ENCODE measurements at places on chromosomes 7 and 10. TPM values are rescaled to one million over a fixed set of nuclear protein-coding genes. Genes with fewer than 3 reads are reported as not detected.

DNA sequence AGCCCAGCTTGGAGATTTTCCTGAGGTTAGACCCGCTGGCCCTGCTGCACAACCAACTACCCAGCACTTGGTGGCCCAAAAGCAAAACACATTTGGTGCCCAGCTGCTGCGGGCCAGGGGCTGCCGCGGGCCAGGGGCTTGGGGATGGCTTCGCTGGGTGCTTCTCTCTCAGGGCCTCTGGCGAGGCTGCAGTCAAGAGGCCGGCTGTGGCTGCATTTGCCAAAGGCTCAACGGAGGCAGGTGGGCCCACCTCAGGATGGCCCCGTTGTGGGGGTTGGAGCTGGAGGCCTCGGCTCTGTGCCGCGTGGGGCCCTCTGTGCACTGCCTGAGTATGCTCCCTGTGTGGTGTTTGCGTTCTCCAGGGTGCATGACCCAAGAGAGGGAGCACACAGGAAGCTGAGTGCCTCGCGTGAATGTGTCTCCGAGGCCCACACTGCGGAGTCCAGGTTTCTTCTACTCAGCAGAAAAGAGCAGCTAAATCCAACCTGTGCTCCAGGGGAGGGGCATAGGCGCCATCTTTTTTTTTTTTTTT lies 17.5 kb upstream of the UBE3C start:
- H3K27ac ChIP-seq = no peak overlapping the region
- no peaks in the 10 kb centered on the region for H3K4me1 ChIP-seq
- no peaks in the 10 kb centered on the region for H3K27me3 ChIP-seq

- peaks cover 3% of the 10 kb centered on the region for H3K36me3 ChIP-seq
- H3K4me1 ChIP-seq = peaks cover 28% of the 10 kb centered on the region
- H3K4me3 ChIP-seq = no peak overlapping the region
- peak; percentile 75 for DNase-seq
Measured at GRCh38 chr7:30143748-30144251, 9.0 kb downstream of the MTURN start.

DNA sequence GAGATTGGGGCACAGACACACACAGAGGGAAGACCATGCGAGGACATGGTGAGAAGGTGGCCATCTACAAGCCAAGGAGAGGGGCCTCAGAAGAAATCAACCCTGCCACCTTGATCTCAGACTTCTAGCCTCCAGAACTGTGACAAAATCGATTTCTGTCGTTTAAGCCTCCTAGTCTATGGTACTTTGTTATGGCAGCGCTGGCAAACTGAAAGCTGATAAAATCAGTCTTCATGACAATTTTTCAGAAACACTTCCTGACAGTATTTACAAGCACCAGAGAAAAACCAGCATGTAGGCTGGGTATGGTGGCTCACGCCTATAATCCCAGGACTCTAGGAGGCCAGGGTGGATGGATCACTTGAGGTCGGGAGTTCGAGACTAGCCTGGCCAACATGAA lies 4.2 kb downstream of the PARP12 start:
- DNase-seq = no peak
- H3K27ac ChIP-seq = no peak overlapping the region
- H3K4me3 ChIP-seq = no peak overlapping the region

DNA sequence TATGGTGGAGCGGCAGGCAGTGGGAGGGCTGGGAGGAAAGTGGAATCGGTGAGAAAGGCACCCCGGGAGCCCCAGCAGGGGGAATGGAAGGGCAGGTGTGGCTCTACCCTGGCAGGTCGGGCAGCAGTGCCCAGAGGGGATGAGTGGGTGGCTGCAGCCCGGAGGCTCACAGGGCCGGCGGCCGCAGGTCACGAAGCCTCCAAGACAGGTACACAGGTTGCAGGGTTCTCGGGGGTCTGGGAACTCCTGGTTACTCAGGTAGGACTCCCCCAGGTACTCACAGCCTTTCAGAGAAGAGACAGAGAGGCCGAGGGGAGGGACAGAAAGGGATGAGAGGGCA lies 21.8 kb downstream of the KCP start:
- no peak for DNase-seq
- H3K27ac ChIP-seq = no peak overlapping the region
- H3K27me3 ChIP-seq = no peaks in the 10 kb centered on the region

GRCh38 chr10:118471863-118472262 lies 123.6 kb downstream of the PRLHR start:
- H3K27me3 ChIP-seq = no peaks in the 10 kb centered on the region
- no peaks in the 10 kb centered on the region for H3K36me3 ChIP-seq

GRCh38 chr7:69906283-69906995 lies 308.2 kb downstream of the AUTS2 start:
- no peak overlapping the region for H3K27ac ChIP-seq
- H3K27me3 ChIP-seq = no peaks in the 10 kb centered on the region
- H3K4me3 ChIP-seq = no peak overlapping the region
- no peaks in the 10 kb centered on the region for H3K4me1 ChIP-seq
- H3K36me3 ChIP-seq = peaks cover 5% of the 10 kb centered on the region
- DNase-seq = no peak

DNA sequence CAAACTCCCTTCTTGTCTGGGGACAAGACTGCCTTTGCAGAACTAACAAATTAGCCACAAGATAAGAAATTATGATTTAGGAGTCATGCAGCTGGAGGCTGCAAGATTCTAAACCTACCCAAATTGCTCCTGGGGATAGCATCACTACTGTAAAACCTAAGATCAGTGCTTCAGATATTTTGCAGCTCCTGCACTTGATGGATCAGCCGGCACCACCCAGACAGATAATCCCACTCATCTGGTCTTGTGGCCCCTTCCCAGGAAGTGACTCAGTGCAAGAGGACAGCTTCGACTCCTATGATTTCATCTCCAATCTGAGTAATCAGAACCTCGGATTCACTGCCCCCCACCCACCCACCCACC lies 181.9 kb downstream of the AKR1D1 start:
- H3K4me1 ChIP-seq = peaks cover 11% of the 10 kb centered on the region
- no peak for DNase-seq
- peaks cover 3% of the 10 kb centered on the region for H3K36me3 ChIP-seq
- H3K27ac ChIP-seq = no peak overlapping the region
- no peaks in the 10 kb centered on the region for H3K27me3 ChIP-seq
- no peak overlapping the region for H3K4me3 ChIP-seq

DNA sequence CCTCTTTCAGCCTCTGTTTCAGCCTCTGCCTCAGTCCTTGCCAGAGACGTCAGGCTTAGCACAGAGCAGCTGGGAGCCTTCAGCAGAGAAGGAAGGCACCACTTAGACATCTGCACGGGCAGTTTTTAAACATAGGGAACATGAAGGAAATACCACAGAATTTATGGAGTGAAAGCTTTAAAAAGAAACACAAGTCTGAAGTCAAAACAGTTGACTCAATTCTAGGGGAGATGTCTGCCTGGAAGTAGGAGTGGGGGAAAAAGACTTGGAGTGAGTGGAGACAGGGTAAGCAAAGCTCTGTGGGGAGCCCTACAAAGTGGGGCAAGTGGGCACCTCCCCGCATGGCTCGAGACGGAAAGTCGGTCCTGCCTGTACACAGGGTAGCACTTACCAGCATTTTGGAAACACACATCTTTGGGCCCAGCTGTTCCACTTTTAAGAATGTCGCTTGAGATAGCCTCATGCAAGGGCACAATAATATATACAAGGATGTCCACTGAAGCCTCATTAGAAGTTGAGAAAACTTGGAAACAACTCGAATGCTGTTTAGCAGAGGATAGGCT lies 5.0 kb upstream of the TBXAS1 start:
- H3K36me3 ChIP-seq = no peaks in the 10 kb centered on the region
- DNase-seq = no peak
- no peak overlapping the region for H3K27ac ChIP-seq
- H3K4me3 ChIP-seq = no peak overlapping the region
- peaks cover 21% of the 10 kb centered on the region for H3K27me3 ChIP-seq

DNA sequence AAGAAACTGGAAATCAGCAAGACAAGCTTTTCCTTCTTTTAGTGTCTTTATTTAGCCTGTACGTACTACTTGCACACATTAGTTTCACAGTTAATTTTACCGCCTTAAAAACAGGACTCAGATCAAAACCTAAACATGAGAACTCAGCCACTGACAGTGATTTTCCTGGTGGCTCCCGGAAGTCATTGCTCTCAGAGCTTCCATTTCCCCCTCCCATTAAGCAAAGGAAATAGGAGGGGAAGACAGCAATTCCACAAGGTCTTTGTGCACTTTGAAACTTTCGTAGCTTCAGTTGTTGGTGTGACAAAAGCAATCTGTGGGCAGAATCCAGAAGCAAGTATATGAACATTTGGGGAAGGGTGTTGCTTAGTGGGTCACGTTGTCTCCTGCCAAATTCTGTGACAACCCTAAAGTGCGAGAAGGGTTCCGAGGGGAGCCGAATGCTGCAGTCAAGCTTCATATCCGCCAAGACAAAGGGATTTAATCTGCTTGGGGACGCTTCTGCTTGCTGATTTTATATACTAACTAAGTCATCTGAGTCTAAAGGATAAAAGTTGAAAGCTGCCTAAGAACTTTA lies 30.4 kb downstream of the FAM53B start:
- no peaks in the 10 kb centered on the region for H3K27me3 ChIP-seq
- DNase-seq = no peak
- no peak overlapping the region for H3K4me3 ChIP-seq
- H3K4me1 ChIP-seq = peaks cover 45% of the 10 kb centered on the region

Gene PAPOLB
- total RNA-seq = not detected

Gene FFAR4
- total RNA-seq = not detected

Gene GPR26
- not detected for total RNA-seq

Gene PDZD7
- 0.58 TPM for total RNA-seq

Measured in MCF 10A (cell line).